NCI-H146 (cell line): ENCODE measurements at places on chromosomes 16 and 17.

DNA sequence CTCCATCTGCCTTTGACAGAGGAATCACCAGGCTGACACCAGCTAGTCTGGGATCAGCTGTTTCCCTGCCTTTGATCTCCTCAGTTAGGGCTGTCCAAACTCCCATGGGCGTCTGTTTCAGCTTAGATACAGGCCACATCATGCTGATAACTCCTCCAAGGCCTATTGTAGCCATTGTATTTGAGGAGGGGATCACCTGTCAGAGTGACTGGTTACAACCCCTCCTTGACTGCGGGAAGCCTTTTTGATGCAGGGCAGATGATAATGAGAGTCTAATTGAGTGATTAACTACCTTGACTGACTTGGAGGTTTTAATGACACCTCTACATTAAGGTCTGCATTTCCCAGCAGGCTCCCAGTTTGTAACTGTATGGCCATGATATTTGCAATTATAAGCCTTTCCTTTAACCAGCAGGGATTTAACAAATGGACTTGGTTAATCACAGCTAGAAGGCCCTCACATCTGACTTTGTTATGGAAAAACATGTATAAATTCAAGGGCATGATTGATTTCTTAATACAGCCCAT is 863.5 kb downstream of the KCNJ2 start:
- DNase-seq = peak; percentile 100

- DNase-seq = no peak
Measured at GRCh38 chr16:83803811-83804210, 4.0 kb upstream of the HSBP1 start.

DNA sequence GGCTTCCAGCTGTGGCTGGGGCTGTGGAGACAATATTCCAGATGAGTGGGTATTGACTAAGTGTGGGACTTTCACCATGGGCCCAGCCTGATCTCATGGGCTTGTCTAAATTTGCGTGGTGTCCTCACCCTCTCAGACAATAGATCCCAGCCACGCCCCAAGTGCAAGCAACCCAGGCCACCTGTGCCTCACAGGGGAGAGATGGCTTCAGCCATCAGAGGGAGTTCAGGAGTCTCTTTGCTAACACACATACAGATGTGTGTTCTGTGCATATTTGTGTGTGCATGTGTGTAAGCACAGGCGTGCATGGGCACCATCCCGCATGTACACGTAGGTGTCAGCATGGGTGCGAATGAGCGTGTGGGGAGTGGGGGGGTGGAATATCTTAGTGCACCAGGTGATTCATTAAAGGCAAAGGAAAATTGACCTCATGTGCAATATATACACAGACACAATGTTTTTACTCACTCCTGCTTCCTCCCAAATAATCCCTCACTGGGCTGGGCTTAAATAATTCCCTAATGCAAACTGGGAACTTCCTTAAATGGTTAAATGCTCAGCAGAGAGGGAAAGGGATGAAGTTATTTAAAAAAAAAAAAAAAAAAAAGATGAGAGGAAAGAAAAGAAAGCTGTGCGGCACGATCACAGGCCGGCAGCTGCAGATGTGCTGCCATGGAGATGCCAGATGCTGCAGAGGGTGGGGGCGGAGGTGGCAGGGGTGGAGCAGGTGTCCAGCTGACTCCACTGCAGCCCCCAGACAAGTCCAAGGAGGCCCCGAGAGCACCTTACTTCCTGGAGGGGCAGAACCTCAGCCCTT is 24.0 kb upstream of the CDC42EP4 start:
- peak; percentile 67 for DNase-seq

DNA sequence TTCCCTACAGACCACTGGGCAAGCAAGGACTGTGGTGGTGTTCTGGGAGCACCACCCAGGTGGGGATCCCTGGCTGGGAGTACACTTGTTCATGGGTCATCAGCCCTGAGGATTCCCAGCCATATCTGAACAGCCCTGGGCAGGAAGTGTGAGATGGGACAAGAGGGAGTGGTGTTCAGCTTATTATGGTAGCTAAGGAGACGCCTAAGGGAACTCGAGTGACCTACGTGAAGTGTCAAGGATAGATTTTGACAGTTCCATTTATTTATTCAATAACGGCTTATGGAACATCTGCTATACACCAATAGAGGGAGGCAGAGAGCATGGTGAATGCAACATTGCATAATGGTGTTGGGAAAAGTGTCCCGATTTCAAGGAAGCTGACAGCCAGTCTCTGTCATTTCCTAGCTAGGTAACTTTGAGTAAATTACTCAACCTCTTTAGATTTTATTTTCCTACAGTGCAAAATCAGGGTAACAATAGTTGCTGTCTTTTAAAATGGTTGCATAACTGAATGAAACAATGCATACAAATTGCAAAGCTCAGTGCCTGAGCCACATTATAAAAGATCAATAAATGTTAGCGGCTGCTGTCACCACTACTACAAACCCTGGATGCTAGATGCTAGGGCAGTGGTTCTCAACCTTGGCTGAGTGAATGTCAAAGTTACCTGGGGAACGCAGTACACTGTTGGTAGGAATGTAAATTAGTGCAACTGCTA is 534.1 kb downstream of the GRIN2A start:
- peak; percentile 5 for DNase-seq

DNA sequence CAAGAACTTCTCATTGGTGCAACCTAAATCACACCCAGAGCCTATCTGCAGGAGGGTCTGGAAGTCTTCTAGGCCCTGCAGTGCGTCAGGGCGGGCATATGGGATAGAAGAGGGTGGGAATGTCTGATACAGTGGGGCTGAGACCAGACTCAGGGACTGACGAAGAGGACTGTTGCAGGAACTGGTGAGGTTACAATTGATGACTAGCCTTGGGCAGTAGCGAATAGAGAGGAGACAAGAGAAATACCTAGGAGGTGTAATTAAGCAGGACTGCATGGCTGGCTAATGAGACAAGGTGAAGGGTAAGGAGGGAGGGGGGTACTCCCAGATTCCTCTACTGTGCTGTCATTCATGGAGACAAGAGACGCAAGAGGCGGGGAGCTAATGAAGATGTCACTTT is 91.3 kb downstream of the WWP2 start:
- no peak for DNase-seq

- no peak for DNase-seq
Measured at GRCh38 chr17:33892717-33893591, 362.1 kb upstream of the CCL2 start.

DNA sequence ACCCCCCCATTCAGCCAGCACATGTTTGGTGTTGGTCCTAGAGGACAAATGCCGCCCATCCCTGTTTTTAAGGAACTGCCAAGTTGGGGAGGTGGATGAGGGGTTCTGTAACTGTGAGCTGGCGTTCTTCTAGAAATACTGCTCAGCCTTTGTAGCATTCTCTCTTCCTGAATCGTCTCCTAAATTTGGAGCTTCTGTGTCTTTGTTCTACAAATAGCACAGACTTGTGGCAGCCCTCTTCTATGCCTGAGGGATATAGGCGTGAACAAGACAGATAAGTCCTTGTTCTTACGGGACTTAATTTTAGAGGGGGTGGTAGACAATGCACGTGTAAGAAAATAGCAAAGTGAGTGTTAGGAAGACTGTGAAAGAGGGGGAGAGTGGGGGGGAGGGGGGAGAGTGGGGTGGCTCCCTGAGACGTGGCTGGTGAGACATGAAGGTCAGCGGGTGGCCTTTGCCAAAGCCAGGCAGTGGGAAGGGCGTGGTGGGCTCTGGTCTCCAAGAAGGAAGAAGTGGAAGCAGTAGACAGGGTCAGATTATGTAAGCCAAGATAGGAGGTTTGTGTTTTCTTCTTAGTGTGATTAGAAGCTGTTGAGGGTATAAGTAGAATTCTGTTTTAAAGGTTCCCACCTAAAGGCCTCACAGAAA is 9.9 kb downstream of the MFSD11 start:
- no peak for DNase-seq

DNA sequence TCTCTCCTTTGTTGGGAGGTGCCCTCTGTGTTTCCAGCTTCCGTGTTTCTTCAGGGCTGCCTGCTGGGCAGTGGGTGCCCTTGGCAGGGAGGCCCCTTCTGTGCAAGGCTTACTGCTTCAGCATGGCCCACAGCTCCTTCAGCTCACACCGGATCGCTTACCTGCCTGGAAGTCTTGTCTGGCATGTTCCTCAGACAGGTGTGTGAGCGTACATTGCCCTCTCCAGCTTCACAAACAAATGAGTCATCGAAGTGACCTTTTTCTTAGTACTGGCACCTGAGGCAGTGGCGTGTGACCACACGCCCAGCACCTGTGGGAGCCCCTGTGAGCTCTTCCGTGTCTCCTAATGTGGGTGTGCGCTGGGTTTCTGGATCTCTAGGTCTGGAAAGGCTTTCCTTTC is 3.5 kb downstream of the RAB40C start:
- DNase-seq = peak; percentile 88

DNA sequence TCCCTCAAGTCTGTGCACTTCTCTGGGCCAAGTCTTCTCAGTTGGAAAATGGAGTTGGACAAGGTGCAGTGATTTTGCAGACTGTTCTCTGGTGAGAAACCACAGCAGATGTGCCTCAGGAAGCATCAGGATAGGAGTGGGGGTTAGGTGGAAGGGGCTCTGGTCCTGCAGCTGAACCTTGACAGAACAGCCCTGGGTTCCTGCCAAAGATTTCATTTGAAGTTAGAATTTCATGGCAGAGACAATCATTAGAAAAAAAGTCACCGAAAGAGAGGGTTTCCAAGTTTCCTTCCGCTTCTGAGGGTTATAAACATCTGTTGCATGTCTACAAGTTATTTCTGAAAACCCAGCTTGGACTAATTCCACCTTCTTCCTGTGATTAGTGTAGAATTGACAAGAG is 80.4 kb upstream of the IRX3 start:
- DNase-seq = no peak

DNA sequence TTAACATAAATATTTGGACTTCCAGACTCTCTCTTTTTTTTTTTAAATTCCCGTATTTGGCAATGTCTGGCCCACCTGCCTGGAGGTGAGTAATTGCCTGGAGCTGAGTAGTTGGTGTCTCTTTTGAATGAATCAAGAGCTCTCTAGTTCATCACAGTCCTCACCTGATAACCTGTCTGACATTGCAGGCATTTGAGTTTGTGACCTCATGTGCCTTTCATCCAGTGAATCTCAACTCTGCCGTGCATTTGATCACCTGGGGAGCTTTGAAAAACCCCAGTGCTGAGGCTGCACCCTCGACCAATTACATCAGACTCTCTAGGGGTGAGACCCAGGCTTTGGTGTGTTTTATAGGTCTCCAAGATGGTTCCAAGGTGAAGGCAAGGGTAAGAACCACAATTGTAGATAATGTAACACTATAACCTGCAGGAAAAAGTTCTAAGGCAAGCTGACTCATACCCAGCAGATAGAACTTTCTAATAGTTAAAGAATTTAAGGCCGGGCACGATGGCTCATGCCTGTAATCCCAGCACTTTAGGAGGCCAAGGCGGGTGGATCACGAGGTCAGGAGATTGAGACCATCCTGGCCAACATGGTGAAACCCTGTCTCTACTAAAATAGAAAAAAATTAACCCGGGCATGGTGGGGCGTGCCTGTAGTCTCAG is 24.5 kb upstream of the HS3ST2 start:
- DNase-seq = no peak

- peak; percentile 87 for DNase-seq
Measured at GRCh38 chr17:47802341-47803022, 19.1 kb downstream of the OSBPL7 start.

GRCh38 chr17:71919186-71919585 is 201.6 kb upstream of the SOX9 start:
- DNase-seq = no peak

DNA sequence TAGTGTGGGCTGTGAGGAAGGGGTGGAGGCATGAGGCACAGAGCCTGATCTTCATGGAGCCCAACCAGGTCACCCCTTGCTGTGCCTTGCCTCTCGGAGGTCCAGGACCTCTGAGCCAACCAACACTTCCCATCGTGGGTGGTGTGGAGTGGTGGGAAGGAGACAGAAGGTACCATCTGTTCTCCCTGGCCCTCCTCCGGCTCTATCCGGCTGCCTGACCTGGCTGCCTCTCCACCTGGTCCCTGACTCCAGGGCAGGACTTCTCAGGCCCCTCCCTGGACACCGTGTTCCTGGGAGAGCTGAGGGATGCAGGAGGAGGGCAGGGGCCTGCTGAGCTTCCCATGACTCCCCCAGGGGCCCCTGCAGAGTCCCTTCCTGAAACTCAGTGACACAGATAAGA is 3.9 kb downstream of the PDK2 start:
- no peak for DNase-seq

GRCh38 chr17:43171586-43172487 is 823 bp downstream of the NBR1 start:
- peak; percentile 7 for DNase-seq

DNA sequence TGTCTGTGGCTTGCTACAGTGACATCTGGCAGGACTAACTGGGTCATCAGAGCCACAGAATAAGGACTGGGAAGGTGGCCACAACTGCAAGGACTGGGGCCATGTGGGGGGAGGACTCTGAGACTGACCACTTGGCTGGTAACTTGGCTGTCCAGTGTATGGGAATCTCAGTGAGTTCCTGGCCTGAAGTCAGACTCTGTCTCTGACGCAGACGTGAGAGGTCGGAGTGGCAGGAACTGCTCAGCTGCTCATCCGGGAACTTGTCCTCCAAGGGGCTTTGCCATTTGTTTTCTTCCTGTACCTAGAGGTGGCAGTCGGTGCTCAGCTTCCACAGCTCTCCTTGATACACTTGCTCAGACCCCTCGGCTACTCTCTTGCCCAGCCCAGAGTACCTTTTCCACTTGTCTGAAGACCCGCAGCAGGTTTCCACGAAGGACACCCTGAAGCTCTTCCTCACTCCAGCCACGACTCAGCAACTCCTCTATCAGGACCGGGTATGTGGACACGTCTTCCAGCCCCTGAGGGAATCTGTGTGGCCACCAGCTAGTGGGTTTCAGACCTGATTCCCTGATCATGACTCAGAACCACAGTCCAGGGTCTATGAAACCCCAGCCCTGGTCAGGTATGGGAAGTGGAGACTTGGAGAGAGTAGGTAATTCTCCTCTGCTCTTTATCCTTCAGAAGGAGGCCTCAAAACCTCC is 7.3 kb upstream of the DPEP3 start:
- DNase-seq = no peak

DNA sequence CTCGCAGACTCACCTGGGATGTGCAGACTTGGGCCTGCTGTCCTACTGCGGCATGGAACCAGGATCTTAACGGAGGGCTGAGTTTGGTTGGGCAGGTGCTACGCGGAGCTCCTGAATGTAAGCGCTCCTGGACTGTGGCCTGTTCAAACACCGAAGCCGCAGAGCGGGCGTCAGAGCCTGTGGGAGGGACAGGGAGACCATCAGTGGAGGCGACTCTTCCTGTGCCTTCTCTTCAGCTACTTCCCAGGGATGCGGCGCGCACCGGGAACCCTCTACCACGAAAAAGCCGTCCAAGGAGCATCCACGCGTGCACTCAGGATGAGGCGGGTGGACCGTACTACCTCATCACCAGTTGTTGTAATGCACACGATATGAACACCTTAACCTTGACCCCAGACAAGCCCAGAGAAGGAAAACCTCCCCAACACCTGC is 2.0 kb downstream of the USP36 start:
- peak; percentile 19 for DNase-seq
